DMS79 (cell line): ENCODE measurements at places on chromosomes 6 and 20.

GRCh38 chr6:161424421-161424820 is 150.6 kb upstream of the AGPAT4 start:
- DNase-seq: no peak

- DNase-seq: no peak
These were observed 212.5 kb downstream of the C6orf118 start for GRCh38 chr6:165096868-165097267.

DNA sequence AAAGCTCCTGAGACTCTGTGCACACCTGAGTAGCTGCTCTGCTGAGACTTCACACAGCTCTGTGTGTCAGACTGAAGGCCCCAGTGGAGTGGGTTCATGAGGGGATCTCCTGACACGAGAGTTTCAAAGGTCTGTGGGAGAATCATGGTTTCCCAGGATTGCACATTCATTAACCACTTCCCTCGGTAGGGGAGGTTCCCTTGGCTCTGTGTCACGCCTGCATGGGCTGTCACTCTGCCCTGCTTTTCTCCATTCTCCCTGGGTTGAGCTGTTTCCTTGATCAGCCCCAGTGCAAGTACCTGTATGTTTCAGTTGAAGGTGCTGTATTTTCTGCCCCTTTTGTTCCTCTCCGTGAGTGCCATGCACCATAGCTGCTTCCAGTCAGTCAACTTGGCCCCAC is 236.9 kb downstream of the EPM2A start:
- DNase-seq: no peak

- DNase-seq: no peak
These were observed 171.2 kb upstream of the BMP5 start for GRCh38 chr6:56046576-56046975.

GRCh38 chr6:161463071-161463470 is 189.2 kb upstream of the AGPAT4 start:
- no peak for DNase-seq

GRCh38 chr6:44499609-44500008 is 112.1 kb downstream of the CDC5L start:
- DNase-seq: no peak

DNA sequence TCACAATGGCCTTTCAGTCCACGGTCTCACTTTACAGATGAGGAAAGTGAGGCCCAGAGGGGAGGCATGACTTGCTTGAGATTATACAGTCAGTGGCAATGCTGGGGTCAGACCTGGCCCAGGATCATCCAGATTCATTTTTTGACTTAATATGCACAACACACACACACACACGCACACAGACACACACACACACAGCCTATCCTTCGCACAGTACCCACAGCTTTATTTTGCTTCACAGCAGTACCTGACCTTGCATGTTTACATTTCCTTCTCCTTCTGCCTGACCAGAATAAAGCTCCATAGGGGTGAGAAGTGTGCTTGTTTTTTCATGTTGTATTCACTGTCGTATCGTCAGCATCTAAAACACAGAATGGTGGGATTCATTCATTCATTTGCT is 79.8 kb downstream of the VEGFA start:
- no peak for DNase-seq

DNA sequence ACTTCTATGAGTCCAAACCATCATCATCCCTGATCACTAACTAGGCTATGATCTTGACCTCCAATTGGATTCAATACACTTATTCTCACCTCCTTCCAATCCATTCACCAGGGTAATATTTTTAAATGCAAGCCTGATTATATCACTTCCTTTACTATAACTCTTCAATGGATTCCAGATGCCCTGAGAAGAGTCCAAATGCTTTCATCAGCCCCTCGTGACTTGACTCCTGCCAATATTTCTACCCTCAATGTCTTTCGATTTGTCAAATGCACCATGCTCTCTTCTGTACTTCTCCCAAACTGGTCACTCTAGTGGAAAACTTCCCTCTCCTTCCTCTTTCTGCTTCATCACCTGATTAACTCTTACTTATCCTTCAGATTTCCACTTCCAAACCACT is 70.8 kb downstream of the CD164 start:
- DNase-seq: no peak

GRCh38 chr20:19935842-19936241 is 81.3 kb upstream of the NAA20 start:
- peak; percentile 20 for DNase-seq

DNA sequence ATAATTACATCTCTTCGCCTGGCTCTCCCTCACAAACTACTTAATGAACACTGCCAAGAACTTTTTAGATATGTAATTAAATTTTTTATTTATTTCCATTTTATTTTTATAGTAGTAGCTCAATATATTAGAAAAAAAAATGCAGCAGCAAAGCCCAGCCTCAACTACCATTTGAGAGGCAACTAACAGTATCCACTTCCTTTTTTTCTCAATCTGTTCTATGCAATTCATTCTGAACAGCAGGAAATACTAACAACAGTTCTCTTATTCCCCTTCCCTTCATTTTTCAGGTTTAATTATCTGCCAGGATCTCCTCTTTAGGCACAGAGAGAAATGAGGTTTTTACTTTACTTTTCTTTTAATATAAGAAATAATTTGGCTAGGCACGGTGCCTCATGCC is 112.7 kb downstream of the ZNF217 start:
- no peak for DNase-seq

DNA sequence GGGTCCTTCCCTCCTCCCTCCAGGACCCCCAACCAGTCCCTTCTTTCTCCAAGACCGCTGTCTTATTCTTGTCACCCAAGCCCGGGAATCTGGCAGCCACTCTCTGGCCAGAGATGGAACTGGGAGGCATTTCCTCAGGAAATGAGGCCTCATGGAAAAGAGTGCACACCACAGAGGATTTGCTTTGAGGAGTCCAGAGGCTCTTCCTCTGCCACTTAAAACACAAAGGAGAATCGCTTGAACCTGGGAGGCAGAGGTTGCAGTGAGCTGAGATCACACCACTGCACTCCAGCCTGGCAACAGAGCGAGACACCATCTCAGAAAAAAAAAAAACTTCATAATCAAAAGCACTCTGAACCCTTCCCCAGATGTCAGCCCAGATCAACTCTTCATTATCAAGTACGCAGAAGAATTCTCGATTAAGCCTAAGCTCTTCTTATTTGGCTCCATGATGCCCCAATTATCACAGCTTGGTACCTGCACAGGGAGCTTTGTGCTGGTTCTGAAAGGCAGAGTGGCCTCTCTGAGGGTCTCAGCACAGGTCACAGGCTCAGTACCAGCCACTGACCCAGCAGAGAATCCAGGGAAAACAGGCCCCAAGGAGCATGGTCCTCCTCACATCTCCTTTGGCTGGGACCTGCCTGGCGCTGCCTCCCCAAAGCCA is 82.9 kb upstream of the MAFB start:
- no peak for DNase-seq

GRCh38 chr6:88167352-88167937 is 1.3 kb upstream of the CNR1 start:
- no peak for DNase-seq

GRCh38 chr20:64180673-64181072 is 16.4 kb downstream of the MYT1 start:
- no peak for DNase-seq

DNA sequence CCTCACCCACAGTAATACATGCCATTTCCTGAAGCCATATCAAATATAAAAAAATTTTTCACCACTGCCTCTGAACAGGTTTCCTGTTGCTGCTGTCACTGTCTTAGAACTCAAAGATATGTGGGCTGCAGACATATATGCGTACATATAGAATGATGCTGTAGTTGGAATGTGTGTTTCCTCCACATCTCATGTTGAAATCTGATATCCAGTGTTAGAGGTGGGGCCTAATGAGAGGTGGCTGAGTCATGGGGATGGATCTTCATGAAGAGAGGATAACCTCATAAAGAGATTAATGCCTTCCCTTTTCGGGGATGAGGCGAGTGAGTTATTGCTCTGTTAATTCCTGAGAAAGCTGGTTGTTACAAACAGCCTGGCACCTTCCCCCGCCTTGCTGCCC is 7.7 kb upstream of the SCP2D1 start:
- no peak for DNase-seq

DNA sequence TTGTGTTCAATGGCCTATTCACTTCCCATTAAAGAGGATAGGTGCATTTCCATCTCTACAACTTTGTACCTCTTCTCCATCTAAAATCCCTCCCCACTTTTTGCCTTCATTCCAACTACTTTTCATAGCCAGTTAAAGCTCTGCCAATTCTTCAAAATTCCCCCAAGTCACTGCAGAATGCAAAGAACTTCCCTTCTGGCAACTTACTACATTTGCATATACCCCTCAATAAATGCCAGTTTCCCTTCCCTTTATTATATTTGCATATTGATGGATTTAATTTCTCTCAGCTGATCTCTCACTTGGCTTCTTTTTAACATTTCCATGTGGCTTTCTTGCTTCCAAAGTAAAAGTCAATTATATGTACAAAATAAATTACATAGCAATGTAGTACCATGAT is 393.4 kb downstream of the HACE1 start:
- no peak for DNase-seq

- DNase-seq: peak; percentile 38
These were observed 771 bp downstream of the ARFRP1 start for GRCh38 chr20:63706852-63707557.

DNA sequence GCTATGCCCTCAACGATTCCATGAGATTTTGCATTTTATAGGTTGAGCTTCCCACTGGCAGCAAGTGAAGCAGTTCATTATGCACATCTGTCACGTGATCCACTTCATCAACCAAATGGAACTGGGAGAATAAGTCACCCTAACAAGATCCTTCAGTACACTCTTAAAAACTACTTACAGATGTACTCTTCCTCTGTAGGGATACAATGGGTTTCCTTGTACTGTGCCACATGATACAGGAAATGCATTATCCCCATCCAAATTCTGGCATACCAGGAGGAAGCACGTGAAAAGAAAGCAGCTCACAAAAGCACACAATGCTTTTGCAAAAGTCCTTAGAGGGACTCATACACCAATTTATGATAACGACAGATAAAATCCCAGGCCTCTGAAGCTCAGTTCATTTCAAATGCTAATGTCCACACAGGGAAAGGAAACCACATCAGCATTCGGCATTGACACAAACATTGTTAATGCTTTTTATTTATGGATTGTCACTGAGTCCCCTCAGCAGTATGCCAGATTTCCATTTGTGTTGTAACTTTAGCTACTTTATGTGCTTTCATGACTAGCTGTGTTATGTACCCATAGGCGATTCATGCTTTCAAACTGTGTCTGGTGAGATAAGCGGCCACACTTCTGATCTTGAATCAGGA is 58.1 kb upstream of the REV3L start:
- peak; percentile 97 for DNase-seq

GRCh38 chr20:4997222-4997621 is 4.1 kb downstream of the SLC23A2 start:
- DNase-seq: no peak

DNA sequence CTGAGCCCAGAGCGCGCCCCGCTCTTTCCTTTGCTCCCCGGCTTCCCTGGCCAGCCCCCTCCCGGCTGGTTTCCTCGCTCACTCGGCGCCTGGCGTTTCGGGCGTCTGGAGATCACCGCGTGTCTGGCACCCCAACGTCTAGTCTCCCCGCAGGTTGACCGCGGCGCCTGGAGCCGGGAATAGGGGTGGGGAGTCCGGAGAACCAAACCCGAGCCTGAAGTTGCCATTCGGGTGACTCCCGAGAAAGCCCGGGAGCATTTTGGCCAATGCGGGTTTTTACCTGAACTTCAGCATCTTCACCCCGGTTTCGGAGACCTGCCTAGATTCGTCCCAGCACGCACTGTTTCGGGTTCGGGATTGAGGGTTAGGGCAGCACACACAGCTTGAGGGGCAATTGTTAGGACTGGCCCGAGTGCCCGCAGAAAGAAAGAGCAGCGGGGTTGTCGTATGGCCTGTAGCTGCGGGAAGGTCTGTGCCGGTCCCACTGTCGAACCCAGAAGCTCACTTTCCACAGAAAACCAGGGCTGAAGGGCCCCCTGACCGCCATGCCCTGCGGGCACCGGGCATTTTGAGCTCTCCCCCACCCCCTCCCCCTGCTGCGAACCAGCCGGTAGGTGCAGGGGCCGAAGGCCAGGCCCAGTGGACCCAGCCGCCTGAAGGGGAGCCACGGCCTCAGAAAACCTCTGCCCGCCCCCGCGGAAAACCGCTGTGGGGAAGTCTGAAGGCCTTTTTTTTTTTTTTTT is 2.1 kb downstream of the FOXP4 start:
- DNase-seq: no peak
